ENCODE measurements at places on chromosomes 6 and 20. TPM values are rescaled to one million over a fixed set of nuclear protein-coding genes. Genes with fewer than 3 reads are reported as not detected.

EXOC2 gene
- polyA plus RNA-seq = 13.1 TPM

TUBB2B gene
- 15.7 TPM for polyA plus RNA-seq

ZBTB46 gene
- 0.32 TPM for polyA plus RNA-seq

DNA sequence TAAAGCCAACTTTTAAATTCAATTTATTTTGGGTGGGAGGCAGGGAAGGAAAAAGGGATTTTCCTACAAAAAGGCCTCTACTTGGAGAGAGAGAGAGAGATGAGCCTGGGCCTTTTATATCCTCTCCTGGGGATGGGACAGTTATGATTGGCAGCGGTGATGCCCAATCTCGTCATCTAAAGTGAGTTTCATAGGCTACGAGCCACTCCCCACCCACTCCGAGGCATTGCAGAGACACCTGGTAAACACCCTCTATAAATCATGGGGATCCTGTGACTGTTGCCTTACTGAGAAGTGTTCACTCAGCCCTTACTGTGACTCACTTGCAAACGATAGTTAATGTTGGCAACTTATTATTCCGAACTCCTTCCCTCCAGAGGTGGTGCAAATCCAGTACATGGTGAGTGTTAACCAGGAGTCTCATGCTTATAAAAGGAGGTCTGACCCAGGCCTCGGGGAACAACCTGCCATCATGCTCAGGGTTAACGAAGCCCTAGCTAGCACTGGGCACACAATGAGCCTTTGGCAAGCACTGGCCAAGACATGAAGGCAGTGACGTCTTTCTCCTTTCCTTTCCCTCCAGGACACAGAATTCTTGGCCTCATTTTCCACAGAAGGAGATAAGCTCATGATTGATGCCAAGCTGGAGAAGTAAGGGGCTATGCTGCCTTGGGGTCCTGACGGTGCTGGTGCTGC, 20.5 kb downstream of the BPIFB4 start:
- DNase-seq = peak; percentile 41
